ENCODE measurements at places on chromosomes 3 and 15.

DNA sequence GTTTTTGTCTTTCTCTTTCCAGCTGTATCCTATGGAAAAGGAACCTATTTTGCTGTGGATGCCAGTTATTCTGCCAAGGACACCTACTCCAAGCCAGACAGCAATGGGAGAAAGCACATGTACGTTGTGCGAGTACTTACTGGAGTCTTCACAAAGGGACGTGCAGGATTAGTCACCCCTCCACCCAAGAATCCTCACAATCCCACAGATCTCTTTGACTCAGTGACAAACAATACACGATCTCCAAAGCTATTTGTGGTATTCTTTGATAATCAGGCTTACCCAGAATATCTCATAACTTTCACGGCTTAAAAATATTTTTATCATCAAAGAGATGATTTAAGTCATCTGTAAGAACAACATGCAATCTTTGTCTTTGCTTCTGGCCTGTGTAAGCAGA lies 44.9 kb upstream of the PARP14 start:
- ATAC-seq = no peak

GRCh38 chr3:136632625-136633081 lies 119.5 kb downstream of the STAG1 start:
- ATAC-seq = no peak

- ATAC-seq = no peak
These were observed 188.7 kb downstream of the THRB start for GRCh38 chr3:24305795-24306467.

GRCh38 chr3:105406268-105406667 lies 39.6 kb downstream of the ALCAM start:
- no peak for ATAC-seq

GRCh38 chr3:13746385-13746784 lies 133.5 kb downstream of the WNT7A start:
- ATAC-seq = peak; percentile 26

GRCh38 chr15:41955807-41956525 lies 16.4 kb downstream of the EHD4 start:
- ATAC-seq = peak; percentile 26

DNA sequence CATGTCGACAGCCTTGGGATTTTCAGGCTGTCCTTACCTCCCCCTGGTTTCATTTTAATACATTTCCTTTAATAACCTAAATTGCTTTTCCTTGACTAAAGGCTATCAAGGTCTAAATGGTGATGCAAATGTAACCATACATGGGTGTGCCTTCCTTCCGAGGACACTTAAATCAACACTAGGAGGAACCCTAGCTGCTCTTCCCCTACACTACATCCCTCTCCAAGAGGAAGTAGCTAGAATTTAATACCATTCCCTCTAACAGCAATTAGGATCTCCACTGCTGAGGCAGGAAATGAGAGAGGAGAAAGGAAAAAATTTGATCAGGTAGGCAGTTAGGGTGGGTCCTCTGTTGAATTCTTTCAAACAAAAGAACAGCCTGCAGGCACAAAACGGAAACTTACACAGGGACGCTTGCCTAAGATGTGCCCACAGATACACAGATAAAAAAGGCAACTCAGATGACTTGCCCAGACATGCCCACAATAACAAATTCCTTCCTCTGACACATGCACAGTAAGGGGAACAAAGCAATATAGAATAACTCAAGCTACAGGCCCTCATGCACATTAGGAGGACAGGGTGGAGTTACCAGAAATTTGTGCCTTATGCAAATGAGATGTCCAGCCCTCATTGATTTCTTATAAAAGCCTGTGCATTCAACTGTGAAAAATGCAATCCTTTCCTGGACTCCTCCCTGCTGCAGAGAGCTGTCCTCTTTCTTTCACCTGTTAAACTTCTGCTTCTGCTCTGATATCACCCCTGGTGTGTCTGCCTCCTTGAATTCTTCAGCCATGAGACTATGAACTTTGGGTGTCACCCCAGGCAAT lies 1024.4 kb upstream of the CADM2 start:
- peak; percentile 94 for ATAC-seq

- ATAC-seq = no peak
These were observed 29.5 kb upstream of the TSEN2 start for GRCh38 chr3:12454816-12455121.

- no peak for ATAC-seq
These were observed 125.3 kb upstream of the BCL6 start for GRCh38 chr3:187870360-187871203.

GRCh38 chr3:134749802-134750553 lies 45.1 kb upstream of the EPHB1 start:
- ATAC-seq = no peak

All from motor neuron (in vitro differentiated cells).